Fibroblast of skin of abdomen (primary cell): ENCODE measurements at places on chromosomes 7 and 10.

DNA sequence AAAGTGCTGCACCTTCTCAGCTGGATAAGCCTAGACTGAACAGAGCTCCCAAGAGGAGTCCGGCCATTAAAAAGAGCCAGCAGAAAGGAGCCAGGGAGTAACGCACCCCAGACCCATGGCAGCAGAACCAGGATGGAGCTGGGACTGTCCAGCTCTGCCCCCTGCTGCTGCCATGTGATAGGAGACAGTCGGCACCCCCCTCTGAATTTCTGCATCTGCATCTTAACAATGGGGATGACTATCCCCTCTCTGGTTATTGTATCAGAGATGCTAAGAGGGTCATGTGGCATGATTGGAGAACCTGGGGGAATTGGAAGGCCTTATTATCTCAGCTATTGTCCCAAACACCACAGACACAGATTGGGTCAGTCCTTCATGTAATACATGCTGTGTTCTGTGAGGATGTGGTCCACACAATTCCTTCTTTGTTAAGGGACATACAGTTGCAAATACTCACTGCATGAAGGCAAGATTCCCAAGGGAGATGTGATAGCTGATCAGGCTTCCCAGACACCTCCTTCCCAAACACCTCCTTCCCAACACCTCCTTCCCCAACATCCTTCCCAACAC is 29.3 kb downstream of the PLEKHS1 start:
- DNase-seq, result no peak

DNA sequence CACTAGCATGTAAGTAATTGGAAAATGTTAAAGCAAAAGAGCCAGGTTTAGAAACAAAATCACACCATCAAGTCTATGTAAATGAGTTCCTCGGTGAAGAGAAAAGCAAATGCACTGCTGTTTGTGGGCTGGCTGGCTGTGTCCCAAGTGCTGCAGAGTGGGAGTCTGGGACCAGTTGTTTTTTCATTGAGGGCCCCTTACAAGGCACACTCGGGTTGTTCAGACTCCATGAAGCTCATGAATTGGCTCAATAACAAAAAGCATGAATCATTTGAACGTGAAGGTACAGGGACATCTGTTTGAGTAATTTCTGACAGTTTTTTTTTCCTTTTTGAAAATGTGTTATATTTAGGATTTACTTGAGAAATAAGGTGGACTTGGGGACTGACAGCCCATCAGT is 28.0 kb downstream of the GRK5 start:
- DNase-seq, result peak; percentile 62

GRCh38 chr10:124040451-124041188 is 52.8 kb downstream of the CHST15 start:
- DNase-seq, result no peak

DNA sequence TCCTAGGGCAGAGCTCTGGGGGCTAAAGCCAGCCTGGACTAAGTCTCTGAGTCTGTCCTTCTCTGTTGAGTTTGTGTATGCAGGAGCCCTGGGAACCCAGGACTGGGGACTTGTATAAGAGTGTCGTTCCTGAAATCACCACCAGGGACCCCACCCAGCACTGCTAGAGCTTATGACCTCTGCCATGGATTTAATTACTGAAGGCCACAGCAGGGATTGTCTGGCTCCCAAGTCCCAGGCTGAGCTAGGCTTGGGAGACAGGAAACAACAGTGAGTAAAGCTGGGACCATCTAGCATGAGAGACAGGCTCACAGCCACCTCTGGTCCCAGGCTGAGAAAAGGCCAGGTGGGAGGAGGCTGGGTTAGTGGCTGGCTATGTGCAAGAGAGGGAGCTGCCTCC is 1.4 kb upstream of the TSPAN15 start:
- no peak for DNase-seq

- DNase-seq, result peak; percentile 45
Measured at GRCh38 chr7:55099066-55099820, 80.4 kb downstream of the EGFR start.

GRCh38 chr7:2369139-2369538 is 14.5 kb downstream of the EIF3B start:
- DNase-seq, result no peak

- DNase-seq, result peak; percentile 99
Measured at GRCh38 chr7:73894733-73895551, 34.0 kb downstream of the TMEM270 start.

DNA sequence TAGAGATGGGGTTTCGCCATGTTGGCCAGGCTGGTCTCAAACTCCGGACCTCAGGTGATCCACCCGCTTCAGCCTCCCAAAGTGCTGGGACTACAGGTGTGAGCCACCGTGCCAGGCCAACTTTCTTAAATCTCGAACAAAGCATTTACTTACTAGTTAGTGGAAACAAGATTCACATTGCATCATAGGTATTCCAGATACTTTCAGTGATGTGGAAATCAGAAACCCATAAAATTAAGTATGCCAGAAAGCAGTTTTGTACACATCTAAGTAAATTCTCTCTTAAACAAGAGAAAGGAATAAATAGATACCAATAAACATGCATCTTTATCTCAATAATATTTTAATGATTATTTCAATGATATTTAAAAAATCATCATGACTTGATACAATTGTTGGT is 75.5 kb downstream of the DGKI start:
- no peak for DNase-seq

DNA sequence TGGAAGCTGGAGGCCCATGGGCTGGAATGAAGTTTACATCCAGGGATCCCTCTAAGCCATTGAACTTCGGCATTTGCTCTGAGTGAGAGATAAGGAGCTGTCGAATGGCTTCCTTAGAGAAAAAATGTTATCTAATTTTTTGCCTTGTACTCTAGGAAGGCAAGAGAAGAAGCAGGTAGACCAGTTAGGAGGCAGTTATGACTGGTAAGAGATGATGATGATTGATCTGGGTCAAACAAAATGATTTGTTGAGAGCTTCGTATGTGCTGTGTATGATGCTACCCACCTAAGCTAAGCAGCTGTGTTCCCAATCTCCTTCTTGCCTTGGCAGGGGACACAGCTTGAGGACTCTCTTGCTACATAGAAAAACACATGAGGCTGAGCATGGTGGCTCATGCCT is 370.2 kb downstream of the LRMDA start:
- no peak for DNase-seq

- DNase-seq, result no peak
Measured at GRCh38 chr7:77529279-77529678, 7.8 kb upstream of the PTPN12 start.

DNA sequence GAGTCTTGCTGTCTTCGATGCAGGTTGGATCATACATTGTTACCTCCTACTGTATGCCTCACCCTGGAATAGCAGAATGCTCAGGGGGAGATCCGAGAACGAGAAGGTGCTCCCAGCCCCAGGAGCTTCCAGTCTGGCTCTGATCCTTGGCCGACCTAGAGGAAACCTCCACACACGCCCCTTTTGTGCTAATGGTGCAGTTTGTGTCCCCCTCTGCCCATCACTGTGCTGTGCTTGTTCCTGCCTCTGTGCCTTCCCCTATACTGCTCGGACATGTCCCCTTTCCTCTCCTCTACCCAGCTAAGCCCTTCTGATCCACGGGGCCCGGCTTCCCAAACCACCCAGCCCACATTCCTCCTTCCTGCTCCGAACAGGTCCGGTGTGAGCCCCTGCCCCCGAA is 32.5 kb downstream of the ZNF775 start:
- DNase-seq, result no peak

DNA sequence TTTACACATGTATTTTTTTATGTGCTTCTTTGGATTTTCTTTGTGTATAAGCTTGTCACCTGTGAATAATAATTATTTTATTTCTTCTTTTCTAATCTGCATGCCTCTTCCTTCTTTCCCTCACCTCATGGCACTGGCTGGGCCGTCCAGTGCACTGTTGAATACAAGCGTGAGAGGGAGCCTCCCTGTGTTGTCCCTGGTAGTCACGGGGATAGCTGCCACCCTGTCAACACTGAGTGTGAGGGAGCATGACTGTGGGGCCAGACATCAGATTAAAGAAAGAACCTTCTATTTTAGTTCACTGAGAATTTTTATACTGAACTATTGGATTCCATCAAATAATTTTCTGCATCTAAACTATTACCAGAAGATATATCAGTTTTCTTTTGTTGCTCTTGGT is 187.9 kb downstream of the CDC14C start:
- DNase-seq, result no peak

- no peak for DNase-seq
Measured at GRCh38 chr10:78348411-78349164, 314.9 kb downstream of the RPS24 start.

DNA sequence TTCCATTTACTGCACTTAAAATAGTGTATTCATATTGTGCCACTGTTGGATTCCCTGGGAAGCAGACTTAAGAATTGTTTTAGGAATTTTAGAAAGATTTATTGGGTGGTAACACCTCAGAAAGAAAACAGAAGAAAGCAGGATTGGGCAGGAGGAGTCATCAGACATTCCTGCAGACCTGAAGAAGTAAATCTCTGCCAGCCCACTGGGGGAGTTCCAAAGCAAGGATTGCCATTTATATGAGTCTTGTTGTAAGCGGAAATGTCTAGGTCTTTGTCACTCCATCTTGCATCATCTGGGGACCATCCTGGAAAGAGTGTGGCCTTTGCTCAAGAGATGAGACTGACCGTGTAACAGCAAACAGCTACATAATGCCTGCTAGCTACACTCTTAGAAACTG is 947.6 kb upstream of the POT1 start:
- no peak for DNase-seq

GRCh38 chr10:23884670-23885069 is 324.3 kb upstream of the KIAA1217 start:
- DNase-seq, result no peak

DNA sequence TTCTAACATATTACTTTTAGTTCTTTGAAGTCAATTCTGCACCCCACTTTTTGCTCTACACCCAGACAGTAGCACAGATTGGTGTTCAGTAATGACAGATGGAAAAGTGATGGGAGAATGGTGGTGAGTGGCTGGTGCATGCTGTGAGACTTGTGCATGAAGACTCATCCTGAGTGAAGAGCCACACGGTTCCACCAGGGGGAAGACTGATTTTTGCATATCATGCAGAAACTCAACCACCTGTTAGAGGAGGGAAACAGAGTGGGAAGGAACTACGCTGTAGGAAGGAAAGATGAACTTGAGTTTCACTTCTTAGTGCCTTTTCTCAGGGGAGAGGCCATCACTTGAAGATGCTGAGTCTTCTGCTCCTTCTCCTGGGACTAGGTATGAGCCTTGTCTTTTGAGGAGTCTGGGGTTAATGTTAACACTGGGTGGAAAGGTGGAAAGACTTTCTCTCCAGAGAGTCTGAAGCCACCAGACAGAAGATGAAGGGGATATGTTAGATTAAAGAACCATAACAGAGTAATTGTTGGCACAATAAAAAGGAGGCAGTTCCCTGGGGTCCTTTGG is 9.3 kb upstream of the PRSS1 start:
- no peak for DNase-seq

GRCh38 chr7:6395898-6396595 is 51.7 kb downstream of the DAGLB start:
- DNase-seq, result no peak

GRCh38 chr10:75556320-75556719 is 124.9 kb downstream of the LRMDA start:
- no peak for DNase-seq

GRCh38 chr7:138581065-138581464 is 120.1 kb downstream of the SVOPL start:
- no peak for DNase-seq

GRCh38 chr7:48130658-48131108 is 40.6 kb upstream of the ABCA13 start:
- DNase-seq, result peak; percentile 89

DNA sequence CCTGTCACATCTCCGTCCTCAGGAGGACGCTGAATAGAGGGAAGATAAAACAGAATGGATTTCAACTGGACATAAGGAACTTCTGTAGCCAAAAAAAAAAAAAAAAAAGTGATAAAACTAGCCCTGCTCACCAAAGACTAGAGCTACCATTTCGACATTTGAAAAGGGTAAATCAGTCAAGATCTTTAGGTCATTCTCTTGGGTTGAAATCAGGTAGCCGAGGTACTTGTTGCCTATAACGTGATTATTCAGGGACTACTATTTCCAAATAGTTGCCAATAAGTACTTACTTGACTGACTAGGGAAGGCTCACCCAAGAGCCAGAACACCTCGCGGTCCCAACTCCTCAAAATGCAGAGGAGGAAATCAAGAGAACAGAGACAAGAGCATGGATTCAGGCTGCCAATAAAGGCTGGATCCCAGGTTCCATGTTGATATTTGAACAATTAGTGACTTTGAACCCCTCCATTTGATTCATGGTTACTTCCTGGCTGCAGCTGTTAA is 2.0 kb downstream of the RHEB start:
- DNase-seq, result no peak

GRCh38 chr10:96512524-96513304 is 1.0 kb downstream of the TLL2 start:
- DNase-seq, result peak; percentile 16

DNA sequence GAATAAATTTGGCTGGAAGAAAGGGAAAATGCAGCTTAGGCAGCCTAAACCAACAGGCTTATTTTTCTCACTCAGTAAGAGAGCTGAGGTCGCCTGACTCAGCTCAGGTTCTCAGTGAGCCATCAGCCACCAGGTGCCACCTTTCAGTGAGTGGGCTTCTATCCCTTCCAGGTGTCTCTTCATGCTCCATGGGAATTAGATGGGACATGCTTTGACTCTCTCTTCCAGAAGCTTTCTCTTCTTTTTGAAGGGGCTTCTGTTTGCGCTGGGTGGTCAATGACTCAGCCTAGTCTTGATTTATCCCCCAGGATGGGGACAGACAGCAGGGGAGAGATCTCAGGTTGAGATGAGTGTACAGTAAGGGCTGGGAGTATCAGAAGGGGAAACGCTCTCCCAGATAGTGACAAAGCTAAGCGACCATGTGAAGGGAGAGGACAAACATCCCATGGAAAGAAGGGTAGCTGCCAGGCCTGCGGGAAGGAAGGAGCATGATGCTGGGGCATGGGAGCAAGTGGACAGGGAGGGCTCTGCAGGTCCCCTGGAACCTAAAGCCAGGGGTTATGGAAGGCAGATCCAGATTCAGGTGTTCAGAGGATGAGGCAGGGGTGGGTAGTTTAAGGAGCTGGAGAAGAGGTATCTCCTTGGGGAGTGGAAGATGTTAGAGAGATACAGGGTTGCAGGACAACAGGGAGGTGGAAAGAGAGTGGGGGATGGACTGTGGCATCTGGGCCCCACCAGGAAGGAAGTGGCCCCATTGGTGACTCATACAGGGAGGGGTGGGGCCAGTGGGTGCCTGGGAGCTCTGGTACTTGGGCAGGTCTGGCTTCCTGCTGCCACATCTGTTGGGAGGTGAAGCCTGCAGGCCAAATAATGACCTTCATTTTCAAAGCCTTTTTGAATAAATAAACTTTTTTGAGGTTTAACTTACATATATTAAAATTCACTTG is 32.5 kb downstream of the OGDH start:
- peak; percentile 78 for DNase-seq
